Stimulated activated CD4-positive, alpha-beta T cell treated with anti-CD3 and anti-CD28 coated beads, Interleukin-2, amount 100 ng/mL, for 4 hours (primary cell): ENCODE measurements at places on chromosomes 1 and 21.
A peak's percentile ranks its signal among the peaks of the same experiment; 100 is the strongest.

GRCh38 chr1:246117066-246117791, 389.9 kb downstream of the SMYD3 start:
- DNase-seq, result peak; percentile 7

DNA sequence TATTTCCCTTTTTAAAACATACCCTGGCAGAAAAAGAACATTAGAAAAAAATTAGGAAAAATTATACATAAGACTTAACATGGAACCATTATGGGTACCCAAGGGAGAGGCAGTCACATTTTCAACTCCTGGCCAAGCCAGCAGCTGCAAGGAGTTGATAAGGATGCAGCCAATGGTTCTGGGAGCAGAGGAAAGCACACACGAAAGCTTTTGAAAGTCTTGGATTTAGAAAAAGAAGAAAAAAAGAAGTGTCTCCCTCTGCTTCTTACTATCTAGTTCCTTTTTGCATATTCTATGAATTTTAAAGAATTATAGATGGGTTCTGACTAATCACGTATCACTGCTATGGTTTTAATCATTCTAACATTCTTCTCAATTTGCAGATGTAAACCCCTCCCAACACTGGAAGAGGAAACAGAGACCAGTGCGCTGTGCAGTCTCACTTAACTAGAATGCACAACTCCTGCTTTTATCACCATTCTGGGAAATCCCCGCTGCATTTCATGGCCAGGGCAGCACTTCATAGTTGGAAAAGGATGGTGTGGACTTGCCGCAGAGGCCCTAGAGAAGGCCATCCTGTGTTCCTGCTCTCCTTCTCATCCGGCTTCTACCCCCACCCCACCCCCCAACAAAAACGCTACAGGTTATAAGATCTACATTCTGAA, 2.7 kb upstream of the CD58 start:
- DNase-seq, result no peak

- no peak for DNase-seq
These were observed 50.4 kb upstream of the RIPK4 start for GRCh38 chr21:41817228-41817627.

- no peak for DNase-seq
These were observed 31.2 kb upstream of the QSOX1 start for GRCh38 chr1:180123463-180123936.

DNA sequence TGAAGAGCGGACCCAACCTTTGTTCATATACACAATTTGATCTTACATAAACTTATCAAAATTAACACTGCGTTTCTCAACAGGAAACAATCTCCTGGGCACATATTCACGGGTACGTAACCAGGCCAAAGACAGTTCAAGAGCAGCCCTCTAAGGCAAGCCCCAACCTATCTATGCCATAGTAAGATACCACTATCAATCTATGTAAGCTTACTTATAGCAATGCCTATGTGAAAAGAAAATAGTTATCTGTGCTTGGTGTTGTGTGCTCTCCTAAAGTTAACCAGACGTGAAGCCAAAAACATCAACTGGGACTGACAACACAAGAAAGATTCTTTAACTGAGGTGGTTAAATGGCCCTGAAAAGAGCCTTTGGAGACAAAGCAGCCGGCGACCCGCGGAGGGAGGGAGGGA, 49.4 kb upstream of the BOLA1 start:
- DNase-seq, result no peak

DNA sequence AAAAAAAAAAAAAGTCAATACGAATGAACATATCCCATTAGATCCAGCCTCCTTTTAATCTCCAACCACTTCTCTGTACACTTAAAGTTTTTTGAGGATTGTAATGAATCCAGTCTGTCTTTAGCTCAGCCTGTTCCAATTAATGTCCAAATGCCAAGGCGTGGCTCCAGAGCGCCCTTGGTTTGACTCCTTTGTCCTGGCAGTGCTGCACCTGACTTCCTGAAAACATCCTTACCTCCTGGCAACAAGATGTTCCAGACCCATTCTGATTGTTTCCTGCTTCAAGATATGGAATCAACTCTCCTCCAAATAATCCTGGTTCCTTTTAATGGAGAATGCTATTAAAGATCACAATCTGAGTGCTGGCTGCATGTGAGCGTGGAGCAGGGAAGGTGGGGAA, 74.1 kb upstream of the FAM20B start:
- DNase-seq, result no peak

GRCh38 chr1:108611984-108612383, 48.9 kb downstream of the HENMT1 start:
- no peak for DNase-seq

GRCh38 chr1:197862671-197863070, 39.8 kb upstream of the C1orf53 start:
- no peak for DNase-seq

- no peak for DNase-seq
These were observed 112.4 kb downstream of the PLXNA2 start for GRCh38 chr1:208131621-208132286.

GRCh38 chr1:214946615-214947014, 135.9 kb upstream of the KCNK2 start:
- DNase-seq, result no peak

DNA sequence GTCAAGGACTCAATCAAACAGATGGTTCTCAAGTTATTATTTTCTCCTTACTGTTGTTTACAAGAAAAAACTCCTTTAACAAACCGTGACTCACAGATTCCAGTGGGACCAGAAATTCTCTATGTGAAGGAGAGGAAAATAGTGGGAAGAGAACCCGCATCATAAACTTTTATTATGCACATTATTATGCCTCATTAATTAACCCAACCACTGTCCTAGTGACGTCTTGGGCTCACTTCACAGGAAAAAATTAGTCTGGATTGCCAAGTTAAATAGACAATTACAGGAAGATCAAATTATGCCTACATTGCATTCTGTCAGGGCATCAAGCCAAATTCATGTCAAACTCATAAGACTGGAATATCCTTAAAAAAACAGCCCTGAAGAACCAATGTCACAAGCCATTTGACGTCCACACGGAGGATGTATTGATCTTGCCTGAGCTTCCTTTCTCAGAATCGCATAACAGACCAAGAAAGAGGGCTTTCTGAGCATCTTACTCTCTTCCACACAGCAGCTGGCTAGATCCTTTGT, 347.8 kb downstream of the DUSP10 start:
- DNase-seq, result no peak

- no peak for DNase-seq
These were observed 81.2 kb downstream of the SIPA1L2 start for GRCh38 chr1:232548691-232549090.

DNA sequence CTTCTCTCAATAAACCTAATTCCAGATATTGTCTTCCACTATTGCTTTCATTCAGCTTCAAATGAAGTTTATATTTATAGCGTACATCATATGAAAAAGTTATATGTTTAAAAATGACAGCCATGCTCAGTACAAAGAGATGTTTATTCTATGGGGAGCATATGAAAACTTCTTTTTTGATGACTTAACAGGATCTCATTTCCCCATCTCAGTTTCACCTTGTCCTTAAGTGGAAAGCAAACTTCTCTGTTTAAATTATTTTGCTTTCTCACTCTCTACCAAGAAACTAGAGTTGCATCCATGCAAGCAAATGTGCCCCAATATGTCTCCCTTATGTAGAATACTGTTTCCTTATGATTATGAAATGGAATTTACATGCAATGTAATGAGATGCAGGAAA, 799.5 kb upstream of the RGS18 start:
- DNase-seq, result no peak

GRCh38 chr1:30760596-30761324, 3.2 kb upstream of the LAPTM5 start:
- no peak for DNase-seq

GRCh38 chr1:149945206-149945605, 8.5 kb upstream of the MTMR11 start:
- DNase-seq, result no peak

DNA sequence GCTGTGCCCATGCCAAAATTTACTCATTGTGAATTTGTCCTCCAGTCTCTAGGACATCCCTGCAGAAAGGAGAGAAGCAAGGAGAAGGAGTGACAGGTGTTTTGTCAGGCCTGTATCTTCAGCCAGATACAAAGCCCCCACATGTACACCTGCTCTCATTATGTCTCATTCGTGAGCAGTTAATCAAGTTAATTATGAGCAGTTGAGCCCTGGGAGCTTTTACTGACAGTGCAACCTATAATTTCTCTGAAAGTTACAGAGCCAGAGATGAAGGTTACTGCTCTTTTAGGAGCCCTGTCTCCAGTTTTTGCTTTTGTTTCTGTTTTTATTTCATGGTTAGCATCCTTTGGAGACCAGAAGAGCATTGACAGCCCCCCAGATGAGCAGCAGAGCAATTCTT, 5.0 kb upstream of the ILDR2 start:
- no peak for DNase-seq

GRCh38 chr1:200374569-200375295, 35.1 kb downstream of the ZNF281 start:
- DNase-seq, result no peak

DNA sequence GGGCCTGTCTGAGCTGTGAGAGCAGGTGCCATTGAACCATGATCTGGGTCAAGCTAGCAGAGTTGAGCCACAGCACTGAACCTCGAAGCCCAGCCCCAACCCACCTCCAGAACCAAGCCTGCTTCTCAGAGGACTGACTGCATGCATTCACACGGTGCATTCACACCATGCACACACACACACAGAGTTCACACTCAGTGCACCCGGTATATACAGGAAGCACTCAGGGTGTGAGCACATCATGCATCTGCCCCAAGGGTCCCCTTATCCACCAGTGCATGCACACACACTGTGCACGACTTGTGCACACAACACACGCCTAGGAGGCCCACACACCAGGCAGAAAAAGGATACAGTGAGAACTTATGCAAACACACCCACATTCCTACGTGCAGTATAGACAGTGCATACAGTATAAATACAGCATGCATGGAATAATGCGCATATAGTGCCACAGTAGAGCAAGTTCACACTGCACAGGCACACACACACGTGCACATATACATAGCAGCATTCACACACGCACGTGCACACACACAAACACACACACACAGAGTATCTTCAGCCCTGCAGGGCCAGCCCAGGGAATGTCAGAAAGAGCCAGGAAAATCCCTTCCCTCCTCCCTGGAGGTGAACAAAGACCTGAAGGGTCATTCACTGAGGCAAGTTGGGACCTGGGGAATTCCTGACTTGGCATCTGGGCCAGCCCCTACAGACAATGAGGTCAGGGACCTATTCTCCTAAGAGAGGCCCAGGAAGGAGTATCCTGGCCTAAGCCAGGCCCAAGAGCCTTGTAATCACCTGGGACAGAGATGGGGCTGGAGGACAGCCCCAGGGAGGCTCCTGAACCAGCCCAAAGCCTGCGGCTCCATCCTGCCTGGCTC, 42.1 kb downstream of the CAMK2N1 start:
- DNase-seq, result no peak

GRCh38 chr1:210260096-210260495, 27.5 kb downstream of the SERTAD4 start:
- DNase-seq, result no peak

DNA sequence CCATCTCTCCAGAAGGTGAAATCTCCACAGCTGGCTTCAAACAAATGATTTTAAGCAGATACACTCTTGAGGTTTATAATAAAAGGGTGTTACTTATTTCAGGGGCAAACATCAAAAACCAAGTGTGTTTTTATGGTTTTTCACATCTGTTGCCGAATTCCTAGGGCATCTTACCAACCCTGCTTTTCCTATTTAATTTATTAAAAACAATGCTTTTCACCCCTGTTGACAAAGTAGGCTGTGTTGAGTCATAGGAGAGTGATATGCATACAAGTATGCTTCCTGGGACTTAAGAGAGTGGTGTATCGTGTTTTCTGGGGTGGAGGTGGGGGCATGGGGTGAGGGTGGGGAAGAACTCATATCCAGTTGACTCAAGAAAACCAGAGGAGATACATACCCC, 29.3 kb upstream of the IL20 start:
- no peak for DNase-seq

DNA sequence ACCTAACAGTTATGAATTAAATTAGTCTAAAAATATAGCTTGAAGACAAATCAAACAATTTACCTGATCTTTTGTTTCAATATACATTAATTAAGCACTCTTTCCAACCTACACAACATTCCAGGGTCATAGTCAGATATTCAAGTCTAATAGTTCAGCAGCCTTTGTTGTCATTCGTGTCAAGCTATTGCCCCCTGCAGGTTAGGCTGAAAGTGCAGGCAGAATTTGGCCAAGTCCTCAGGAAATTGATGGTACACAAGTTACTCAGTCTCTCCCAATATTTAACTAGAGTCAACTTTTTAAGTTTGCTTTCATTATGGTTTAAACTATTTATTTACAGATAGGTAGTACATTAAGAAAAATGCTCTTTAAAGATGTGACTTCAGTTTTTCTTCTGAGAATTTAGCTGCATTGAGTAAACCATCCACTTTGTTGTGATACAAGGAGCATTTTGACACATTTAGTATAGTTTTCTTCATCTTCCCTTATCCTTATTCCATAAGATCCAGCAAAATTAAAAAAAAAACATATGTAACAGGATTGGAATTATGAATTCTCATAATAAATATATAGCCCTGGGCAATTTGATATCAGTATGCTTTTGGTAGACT, 130.3 kb upstream of the DPYD start:
- peak; percentile 57 for DNase-seq

- DNase-seq, result no peak
These were observed 40.5 kb upstream of the RALGPS2 start for GRCh38 chr1:178684542-178685000.

GRCh38 chr1:100861379-100861778, 33.3 kb downstream of the EXTL2 start:
- DNase-seq, result no peak

GRCh38 chr1:87151500-87152421, 176.9 kb upstream of the LMO4 start:
- peak; percentile 17 for DNase-seq

DNA sequence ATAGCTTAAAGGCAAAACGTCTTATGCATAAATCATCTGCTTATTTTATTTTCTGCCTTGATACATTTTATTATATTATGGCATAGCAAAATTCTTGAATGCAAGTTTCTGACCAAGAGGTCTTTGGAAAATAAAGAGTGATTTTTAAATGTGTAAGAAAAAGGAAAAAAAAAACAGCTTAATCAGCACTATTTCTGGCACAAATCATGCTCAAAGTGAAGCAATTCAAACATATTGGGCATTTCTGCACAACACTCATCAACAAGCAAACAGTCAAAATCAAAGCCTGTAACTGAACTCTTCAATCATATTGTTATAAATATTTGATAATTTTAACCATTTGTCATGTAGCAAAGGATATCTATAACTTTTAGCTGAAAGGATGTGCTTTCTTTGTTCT, 250.9 kb downstream of the PTPRC start:
- no peak for DNase-seq

DNA sequence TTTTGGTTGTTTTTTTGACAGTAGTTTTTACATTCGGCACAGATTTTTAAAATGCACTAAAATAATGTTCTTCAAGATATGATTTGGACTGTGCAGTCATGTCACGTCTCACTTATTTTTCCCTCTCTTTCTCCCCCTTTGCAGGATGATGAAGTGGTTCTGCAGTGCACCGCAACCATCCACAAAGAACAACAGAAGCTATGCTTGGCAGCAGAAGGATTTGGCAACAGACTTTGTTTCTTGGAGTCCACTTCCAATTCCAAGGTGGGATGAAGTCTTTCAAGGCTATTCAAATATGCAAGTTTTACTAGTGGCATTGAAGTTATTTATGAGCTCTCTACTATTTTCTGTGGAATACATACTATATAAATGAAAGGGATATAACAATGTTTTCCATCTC, 228.4 kb downstream of the RYR2 start:
- no peak for DNase-seq
